ENCODE measurements at places on chromosomes 5 and 9.

GRCh38 chr5:155047818-155048217 is 34.3 kb downstream of the KIF4B start:
- no peak for DNase-seq

DNA sequence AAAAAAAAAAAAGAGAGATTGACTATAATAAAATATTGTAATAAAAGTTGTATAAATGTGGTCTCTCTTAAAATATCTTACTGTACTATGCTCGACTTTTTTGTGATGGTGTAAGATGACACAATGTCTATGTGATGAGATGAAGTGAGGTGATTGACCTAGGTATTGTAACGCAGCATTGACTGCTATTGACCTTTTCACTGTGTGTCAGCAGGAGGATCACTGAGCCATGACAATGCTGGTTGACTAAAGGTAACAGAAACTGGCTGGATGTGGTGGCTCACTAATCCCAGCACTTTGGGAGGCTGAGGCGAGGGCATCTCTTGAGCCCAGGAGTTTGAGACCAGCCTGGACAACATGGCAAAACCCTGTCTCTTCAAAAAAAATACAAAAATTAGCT is 78.6 kb upstream of the MYO10 start:
- no peak for DNase-seq

DNA sequence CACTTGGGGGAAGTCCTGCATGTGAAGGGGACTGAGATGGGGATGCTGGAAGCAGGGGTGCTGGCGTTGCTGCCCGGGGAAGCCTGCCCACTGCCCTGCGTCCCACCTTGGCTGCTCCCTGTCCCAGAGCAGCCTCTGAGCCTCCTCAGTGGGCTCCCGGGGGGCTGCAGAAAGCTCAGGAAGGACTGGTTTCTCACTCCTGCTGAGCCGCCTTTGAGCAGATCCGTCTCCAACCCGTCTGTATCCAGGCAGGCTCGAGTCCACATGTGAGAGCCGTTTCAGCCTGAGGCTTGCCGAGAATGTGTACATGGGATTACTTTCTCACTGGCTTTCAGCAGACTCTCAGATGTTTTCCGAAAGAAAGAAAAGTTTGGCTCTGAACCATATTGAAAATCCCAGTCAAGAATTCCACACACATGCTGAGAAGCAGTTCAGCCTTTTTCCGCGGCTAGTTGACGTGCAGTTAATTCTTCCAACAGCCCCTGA is 95.3 kb upstream of the COL5A1 start:
- DNase-seq: no peak

DNA sequence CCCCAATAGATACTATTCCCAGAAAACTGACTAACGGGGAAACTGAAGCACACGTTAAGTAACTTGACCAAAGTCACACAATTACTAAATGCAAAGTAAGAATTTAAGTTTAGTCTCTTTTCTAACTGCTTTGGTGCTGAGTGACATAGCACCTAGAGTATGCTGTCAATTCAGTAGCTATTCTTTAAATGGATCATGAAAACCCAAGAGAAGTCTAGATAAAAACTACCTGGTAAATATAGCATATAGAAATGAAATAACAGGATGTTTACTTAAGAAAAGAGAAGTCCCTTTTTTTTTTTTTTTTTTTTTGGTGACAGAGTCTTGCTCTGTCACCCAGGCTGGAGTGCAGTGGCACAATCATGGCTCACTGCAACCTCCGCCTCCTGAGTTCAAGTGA is 129.2 kb downstream of the PDE4D start:
- no peak for DNase-seq

DNA sequence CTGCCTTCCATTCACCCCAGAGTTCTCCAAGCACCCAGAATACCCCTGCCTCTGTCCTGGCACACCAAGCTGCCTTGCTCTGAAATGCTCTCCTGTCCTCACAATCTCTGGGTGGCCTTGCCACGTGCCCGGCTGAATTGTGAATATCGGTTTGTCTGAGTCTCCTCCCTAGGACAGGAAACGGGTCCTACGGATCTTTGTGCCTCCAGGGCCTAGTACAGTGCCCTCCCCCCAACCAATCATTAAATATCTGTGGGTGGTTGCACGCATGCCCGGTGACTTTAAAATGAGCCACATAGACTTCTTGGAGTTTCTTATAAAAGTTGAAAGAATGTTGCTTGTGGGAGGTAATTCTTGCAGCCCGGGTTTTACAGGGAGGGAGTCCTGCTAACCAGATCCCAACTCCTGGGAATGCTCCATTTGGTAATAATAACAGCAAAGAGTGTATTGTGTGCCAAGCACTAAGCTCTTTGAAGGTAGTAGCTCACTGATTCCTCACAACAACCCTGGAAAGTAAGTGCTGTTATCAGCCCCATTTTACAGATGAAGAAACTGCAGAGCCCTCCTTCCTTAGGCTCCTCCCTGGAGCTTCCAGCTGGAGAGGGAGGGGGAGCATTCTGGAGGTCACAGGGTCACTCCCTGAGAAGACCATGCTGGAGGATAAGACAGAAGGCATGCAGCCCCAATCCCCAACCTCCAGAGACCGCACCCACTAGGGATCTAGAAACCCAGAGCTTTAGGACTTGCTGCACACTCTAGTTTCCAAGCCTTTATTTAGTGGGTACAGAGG is 23.4 kb downstream of the URM1 start:
- DNase-seq: peak; percentile 63

DNA sequence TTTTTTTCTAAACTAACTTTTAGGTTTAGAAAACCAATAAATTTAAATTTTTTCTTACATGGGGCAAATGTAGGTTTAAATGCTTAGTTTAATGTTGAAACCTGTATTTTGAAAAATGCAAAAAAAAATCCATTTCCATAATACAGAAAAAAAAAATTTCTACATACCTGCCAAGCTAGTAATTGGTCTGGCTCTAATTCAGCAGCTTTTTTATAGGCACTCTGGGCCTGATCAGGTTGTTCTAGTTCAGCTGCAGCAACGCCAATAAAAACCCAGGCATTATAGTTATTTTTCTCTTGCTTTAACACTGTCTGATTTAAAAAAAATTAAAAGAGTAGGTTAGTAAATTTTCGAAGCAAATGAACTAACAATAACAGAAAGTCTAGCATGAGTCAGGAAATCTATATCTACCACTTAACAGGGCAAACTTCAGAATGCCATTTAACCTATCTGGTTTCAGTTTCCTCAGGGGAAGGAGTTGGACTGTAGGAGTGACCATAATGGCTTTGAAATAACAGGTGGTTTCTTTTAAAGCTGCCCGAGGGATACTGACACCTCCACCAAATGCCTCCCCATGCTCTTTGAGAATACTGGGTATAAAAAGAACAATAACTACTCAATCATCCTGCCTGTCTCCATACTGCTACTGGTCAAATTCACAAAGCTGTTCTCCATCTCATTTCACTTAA is 11.6 kb downstream of the SKIC3 start:
- DNase-seq: no peak

DNA sequence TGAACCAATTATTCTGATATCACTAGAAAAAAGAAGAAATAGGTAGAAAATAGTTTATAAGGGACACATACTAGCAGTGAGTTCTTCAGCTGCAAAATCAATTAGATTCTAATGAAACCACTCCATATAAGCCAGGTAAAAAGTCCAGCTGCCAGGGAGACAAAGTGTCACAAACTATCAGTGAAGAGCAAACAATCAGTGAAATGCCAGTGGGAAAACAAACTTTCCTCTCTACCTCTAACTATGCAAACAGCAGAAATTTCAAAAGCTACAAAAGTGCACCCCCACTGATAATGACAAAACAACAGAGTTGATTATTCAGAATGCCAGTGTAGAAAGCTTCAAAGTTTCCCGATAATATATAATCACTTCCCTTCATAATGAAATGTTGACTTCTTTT is 637.2 kb upstream of the ITGA1 start:
- no peak for DNase-seq

- no peak for DNase-seq
These were observed 61.3 kb upstream of the LRRTM2 start for GRCh38 chr5:138936225-138936967.

GRCh38 chr5:1851290-1851934 is 31.3 kb downstream of the IRX4 start:
- DNase-seq: no peak

DNA sequence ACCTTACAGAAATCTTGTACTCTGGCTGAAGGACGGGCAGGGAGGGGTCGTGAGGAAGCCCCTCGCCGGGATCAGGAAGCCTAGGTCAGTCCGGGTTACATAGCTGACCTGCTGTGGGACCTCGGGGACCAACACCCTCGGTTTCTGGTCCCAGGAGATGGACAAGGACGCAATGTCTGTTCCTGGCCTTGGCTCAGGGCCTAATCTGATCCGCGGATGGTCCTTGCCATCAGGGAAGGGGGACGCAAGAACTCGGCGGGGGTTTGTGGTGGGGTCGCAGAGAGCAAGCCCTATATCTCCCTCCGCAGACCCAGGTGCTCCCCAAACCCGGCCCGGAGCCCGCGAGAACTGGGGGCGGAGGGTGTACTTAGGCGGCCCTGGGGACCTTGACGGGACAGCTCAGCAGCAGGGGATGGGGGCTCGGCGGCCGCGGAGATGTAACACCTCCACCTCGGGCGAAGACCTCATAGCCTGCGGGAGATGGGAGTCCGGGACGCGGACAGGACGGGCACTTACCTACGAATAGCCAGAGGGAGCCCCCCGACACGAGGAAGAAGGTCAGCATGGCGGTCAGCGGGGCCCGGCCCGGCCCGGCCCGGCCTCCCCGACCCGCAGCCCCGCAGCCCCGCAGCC is 353 bp downstream of the ACSL6 start:
- no peak for DNase-seq

DNA sequence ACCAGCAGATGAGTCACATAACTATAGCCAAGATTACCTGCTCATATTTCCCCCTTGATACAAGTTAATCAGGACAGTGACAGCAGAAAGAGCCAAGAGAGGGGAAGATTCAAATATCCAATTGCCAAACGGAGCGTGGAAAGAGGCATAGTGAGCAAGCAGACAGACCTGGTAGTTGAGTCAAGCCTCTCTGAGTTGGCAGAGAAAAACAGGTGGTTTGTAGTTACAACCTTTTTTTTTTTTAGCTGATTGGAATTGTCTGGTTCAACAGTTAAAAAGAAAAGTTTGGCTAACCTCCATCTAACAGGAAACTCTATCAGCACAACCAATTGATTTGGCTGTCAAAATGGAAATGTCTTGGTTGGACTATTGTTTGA is 272.1 kb downstream of the TLE1 start:
- no peak for DNase-seq

DNA sequence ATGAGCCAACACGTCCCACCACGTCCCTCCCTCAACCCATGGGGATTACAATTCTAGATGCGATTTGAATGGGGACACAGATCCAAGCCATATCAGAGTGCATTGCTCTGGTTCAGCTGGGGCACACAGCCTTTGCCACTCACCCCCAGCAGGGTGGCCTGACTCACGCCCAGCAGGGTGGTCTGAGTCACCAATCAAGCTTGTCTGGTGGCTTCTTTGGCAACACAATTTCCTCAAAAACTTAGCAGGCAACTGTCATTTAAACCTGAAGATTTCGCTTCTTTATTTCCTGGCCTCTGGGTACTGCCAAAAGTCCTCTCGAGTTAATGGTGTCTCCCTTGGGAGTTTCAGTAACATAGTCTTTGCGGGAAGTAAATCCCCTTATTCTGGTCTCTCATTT is 16.3 kb upstream of the SEMA5A start:
- DNase-seq: no peak

DNA sequence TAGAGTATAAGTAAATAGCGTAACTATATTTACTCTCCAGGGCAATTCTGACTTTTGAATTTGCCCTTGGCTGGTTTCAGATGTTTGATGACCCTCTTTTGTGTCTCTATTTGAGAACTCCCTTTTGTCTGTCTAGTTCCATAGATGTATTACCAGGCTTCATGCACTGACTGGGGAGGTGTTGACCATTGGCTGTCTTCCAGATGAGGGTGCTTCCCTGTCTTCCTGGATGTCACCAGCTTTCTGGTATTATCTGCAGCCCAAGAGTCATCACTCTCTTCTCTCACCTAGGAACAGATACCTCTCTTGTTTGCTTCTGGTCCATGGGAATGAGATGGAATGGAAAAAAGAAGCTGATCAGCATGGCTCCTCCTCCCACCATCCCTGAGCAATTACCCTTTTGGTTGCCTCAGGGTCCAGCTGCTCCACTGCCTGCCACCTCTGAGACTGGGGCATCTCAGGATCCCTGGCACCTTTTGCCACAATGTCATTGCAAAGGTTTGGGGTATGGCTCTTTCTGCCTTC is 58.7 kb upstream of the TMED7 start:
- DNase-seq: no peak

DNA sequence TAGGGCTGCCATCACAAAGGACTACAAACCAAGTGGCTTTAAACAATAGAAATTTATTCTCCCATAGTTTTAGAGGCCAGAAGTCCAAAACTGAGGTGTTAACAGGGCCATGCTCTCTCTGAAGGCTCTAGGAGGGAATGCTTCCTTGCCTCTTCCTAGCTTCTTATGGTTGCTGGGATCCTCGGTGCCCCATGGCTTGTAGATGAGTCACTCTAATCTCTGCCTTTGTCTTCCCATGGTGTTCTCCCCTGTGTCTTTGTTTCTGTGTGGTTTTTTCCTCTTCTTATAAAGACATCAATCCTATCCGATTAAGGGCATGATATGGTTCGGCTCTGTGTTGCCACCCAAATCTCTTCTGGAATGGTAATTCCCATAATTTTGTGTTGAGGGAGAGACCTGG is 178.8 kb upstream of the NREP start:
- no peak for DNase-seq

GRCh38 chr5:72835633-72836032 is 19.2 kb downstream of the TNPO1 start:
- no peak for DNase-seq

GRCh38 chr5:170377027-170377426 is 12.1 kb downstream of the KCNMB1 start:
- no peak for DNase-seq

- no peak for DNase-seq
These were observed 185.0 kb downstream of the DIRAS2 start for GRCh38 chr9:90457386-90458190.

- DNase-seq: no peak
These were observed 617.3 kb upstream of the ST8SIA4 start for GRCh38 chr5:101520417-101520816.

- no peak for DNase-seq
These were observed 210.1 kb upstream of the CDH10 start for GRCh38 chr5:24854850-24855249.

- no peak for DNase-seq
These were observed 37.1 kb downstream of the CDK5RAP2 start for GRCh38 chr9:120542701-120543490.

DNA sequence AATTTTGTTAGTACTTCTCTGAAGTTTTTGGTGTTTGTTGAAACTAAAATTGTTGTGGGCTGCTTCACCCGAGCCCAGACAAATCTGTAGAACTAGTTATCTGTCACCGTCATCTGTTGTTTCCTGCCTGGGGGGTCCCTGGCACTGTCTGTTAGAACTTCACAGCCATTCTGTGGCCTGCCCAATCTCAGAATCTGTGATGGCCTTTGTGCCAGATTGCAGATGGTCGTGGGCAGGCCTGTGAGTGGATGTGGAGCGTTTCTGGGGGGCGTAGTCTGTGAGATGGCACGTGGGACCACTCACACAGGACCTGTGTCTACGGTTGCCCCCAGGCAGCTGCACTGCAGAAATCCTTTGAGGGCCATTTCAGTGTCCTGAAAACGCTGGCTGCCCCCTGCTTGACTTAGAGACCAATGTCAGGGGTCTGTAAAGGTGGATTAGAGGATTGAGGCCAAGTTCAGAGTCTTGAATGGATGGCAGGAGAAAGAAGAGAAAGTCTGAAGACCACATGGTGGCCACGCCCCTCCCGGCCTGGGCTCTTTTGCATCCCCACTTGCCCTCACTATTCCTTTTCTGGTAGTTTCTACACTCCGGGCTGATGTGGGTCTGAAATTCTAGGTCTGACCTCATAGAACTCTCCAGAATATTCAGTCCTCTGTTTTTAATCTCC is 38.3 kb downstream of the TRIO start:
- DNase-seq: no peak

GRCh38 chr9:134455537-134455933 is 129.3 kb downstream of the RXRA start:
- DNase-seq: no peak
